H54 (cell line): ENCODE measurements at places on chromosomes 16 and 17.

GRCh38 chr17:35743626-35744328, 9.3 kb downstream of the GAS2L2 start:
- peak; percentile 77 for DNase-seq

- DNase-seq, result peak; percentile 43
Measured at GRCh38 chr16:12819126-12820117, 15.7 kb upstream of the CPPED1 start.

GRCh38 chr17:13096291-13096690, 78.5 kb upstream of the ELAC2 start:
- DNase-seq, result no peak

- DNase-seq, result no peak
Measured at GRCh38 chr17:36934144-36934691, 3.1 kb upstream of the LHX1 start.

GRCh38 chr16:12627394-12627793, 176.3 kb downstream of the CPPED1 start:
- no peak for DNase-seq

GRCh38 chr17:62966426-62967204, 580 bp downstream of the TANC2 start:
- DNase-seq, result peak; percentile 45

DNA sequence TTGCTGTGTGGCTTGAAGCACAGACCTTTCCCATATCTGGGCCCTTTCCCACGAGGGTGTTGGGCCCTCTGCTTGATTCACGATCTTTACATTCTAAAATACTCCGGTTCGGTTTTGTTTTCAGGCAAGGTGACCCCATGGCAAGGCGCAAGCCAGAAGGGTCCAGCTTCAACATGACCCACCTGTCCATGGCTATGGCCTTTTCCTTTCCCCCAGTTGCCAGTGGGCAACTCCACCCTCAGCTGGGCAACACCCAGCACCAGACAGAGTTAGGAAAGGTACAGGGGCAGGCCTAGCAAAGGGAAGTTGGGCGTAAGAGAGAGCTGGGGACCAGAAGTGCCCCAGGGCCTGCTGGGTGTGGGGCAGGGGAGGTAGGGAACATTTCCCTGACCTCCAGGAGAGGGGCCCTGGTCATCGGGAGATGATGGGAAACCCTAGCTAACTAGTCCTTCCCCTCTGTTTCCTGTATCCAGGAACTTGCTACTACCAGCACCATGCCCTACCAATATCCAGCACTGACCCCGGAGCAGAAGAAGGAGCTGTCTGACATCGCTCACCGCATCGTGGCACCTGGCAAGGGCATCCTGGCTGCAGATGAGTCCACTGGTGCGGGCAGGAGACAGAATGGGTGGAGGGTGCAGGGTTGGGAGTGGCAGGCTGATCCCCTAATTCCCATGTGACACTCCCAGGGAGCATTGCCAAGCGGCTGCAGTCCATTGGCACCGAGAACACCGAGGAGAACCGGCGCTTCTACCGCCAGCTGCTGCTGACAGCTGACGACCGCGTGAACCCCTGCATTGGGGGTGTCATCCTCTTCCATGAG, 1.4 kb downstream of the ALDOA start:
- DNase-seq, result no peak

DNA sequence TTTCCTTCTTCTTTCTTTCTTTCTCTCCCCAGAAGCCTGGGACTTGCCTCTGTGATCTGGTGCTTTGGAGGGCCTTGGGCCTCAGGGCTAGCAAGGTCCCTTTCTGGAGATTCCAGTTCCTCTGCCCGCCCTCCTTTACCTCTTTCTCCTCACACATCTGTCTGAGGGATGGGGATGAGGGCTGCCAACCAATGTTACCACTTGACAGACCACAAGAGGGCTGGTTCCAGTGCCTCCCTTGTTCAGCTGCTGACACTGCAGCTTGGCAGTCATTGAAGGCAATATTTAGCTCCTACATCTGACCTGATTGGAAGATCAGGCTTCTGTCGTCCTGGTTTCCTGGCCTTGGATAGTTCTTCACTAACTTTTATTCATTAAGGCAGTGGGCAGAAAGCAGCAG, 3.6 kb upstream of the ZNF652 start:
- DNase-seq, result peak; percentile 65

DNA sequence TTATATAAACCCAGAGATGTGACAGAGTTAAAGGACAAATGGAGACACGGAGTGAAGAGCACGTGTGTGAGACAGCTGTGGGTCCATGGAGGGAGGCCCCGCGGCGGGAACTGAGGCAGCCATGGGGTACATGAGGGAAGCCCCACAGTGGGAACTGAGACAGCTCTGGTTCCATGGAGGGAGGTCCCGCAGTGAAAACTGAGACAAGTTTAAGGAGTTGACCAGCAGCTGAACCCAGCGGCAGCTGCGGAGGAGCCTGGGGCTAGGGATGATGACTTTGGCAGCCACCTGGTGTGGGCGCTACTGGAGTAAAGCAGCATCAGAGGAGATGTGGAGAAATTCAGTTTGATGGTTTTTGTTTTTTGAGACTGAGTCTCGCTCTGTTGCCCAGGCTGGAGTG, 185.1 kb downstream of the RPTOR start:
- no peak for DNase-seq

DNA sequence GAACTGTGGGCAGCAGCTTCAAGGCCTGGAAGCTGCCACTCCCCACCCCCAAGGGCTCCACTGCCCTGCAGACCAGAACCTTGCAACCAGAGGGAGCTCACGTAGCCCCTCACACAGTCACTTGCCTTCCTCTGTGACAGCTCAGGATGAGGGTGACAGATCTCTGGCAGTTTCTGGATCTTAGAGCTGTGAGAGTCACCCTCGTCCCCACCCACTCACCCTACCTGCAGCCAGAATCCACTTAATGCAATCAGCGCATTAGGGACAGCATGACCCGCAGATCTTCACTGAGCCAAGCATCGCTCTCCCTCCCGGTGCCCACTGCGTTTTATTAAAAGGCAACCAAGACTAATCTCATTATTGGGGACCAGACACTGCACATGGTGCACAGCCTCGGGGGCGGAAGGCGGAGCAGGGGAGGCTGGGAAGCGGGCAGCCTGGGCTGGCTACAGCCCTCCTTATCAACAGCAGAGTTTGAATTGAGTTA, 3.5 kb downstream of the CYB561 start:
- no peak for DNase-seq

GRCh38 chr16:88534638-88535190, 35.5 kb upstream of the ZC3H18 start:
- DNase-seq, result no peak

DNA sequence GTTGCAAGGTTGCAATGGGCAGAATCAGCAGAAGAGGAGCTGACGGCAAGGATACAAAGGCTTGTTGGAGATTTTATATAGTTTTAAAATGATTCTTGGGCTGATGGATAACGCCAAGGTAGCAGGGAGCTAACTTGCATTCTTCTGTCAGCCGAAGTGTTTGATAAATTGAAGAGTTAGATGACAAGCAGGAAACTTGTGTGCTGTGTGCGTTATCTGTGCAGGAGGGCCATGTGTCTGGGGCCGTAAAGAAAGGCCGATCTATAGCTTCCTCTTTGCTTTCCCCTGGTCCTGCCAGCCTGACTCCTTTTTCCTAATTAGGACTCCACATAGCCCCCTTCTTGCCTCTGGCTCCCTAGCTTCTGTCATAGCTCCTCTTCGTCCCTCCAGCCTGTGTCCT, 6.7 kb upstream of the WWOX start:
- DNase-seq, result no peak

DNA sequence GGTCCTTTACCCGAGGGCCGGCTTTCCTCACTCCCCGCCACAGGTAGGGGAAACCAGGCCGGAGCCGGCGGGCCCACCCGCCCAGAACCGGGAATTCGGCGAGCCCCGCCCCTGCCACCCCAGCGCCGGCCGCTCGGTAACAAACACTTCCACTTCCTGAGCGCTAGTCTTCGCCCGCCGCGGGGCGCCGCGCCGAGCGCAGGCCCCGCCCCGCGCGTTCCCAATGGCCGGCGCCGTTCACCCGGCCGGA, 224 bp upstream of the NHERF1 start:
- peak; percentile 98 for DNase-seq

- DNase-seq, result no peak
Measured at GRCh38 chr16:6192984-6193383, 1095.4 kb upstream of the EEF2KMT start.

DNA sequence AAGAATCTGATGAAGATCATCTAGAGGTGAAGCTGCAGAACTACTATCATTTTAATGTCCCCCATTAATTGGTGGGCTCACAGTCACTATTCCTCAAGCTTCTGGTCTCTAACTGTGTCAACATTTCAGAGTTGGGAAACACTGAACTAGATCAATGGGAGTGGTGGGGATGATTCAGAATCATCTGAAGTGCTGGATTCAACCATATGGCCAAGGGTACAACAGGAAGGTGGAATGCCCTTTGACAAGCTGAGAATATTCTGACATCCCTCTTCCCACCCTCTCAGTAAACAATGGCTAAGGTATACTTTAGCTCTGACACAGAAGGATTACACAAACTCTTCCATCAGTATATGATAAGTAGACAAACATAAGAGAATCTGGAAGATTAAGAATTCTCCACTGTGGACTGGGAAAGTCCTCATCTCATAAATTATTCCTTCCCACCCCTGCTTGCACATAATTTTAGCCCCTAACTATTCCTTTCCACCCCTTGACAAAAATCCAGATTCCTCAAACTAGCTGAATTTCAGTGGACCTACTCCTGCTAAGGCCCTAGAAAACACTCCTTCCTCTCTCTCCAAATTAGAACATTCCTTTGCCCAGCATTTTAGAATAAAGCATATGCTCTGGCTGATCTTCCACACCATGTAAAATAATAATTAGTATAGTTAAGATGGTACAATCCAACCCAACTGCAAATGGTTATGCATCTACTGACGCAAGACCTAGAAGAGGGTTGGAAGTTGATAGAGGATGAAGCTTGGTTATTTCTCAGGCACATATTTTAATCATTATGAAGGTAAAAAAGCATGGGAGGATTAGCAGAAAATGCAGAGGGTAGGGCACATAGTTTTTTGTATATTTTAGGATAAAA, 16.3 kb upstream of the RFFL start:
- no peak for DNase-seq

DNA sequence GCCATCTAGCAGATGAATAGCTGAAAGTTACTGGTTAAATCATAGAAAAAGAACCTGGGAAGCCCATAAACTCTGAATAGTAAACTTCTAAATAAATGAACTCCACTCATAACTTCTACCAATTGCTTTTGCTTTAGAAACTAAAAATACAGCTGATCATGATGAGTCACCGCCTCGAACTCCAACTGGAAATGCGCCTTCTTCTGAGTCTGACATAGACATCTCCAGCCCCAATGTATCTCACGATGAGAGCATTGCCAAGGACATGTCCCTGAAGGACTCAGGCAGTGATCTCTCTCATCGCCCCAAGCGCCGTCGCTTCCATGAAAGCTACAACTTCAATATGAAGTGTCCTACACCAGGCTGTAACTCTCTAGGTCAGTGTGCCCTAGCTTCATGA, 9.7 kb downstream of the KAT7 start:
- DNase-seq, result no peak

- no peak for DNase-seq
Measured at GRCh38 chr17:688100-688989, 26.3 kb downstream of the VPS53 start.

DNA sequence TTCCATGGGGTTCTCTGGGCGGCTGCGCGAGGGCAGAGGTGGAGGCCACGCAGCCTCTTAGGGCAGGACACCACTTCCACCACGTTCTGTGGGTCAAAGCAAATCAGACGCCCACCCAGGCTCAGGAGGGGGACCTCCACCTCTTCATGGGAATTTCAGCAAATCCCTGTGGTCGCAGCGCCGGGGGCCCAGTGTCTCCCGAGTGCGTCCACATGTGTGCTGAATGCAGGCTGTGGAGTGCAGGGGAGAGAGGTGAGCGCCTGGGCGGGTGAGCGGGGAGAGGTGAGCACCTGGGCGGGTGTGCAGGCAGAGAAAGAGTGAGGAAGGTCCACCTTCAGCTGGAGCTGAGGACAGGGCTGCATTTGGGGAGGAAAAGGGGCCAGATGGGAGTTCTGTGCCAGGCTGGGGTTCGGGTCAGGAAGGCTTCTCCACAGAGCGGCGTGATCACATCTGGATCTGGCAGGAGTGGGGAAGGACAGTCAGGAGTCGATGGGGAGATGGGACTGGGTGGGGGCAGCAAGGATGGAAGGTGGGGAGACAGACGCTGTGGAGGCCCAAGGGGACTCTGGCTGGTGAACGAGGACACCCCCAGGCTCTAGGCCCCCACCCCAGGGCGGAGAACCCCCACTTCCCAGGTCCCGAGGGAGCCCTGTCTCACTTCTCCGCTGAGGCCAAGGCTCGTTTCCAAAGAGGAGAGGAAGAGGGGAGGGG, 36.8 kb upstream of the CBFA2T3 start:
- no peak for DNase-seq

- no peak for DNase-seq
Measured at GRCh38 chr17:6023036-6023831, 46.9 kb upstream of the WSCD1 start.

DNA sequence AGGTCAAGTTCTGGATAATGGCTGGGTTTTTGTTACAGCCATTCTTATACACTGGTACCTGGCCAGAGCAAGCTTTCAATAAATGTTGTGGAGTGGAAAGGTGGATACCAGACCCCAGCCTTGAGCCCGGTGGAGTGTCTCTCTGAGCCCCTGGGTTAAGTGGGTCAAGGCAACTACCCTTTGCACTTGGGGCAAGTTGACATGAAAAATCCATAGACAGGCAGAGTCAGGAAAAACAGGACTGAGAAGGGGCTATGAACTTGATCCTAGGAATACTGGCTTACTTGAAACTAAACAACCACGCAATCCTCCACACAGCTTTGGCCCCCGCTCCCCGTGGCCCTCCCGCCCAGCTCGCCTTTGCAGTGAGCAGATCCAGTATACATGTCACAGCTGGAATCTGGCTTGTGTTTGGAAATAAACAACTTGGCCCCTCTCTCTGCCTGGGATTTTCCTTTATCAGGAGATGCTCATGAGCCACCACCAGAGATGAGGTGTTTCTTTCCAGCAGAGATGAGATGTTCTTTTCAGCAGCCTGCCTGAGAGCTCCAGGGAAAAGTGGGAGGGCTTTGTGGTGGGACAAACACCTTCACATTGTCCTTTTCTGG, 65.9 kb downstream of the KSR1 start:
- no peak for DNase-seq

DNA sequence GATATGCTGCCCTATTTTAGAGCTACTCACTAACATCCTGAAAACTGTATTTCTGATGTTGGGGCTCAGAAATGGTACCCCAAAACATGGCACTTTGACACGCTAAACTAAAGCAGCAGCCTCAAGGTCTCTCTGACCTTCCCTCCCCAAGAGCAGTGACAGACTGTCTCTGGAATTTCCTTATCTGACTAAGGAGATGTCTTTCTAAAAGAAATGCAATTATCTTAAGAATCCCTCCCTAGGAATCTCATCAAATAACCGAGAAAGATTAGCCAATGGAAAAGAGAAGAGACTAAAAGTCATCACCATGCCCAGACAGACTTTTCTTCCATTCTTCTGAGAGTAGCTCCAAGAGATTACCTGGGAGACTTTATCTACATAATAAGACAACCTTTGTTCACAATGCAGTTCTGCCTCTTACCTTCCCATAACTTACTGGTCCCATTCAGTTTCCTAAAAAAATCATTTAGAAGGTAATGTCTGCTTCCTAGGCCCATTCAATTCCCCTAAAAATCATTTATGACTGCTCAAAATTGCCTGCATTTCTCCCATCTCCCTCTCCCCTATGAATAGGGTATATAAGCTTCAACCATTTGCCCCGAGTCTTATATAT, 123.9 kb downstream of the CPPED1 start:
- DNase-seq, result no peak
